ENCODE measurements at places on chromosomes 1 and 21.

DNA sequence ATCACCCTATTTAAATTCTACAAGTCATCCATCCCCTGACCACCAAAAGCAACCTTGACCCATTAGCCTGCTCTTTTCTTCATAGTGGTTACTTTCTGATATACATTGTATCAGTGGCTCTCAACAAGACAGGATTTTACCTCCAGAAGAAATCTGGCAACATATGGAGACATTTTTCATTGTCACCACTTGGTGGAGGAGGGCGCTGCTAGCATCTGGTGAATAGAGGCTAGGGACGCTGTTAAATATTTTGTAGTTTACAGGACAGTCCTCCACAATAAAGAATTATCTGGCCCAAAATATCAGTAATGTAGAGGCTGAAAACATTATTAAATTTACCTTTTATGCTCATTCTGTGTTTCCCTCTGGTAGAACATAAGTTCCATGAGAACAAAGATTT lies 6.1 kb downstream of the HSPA13 start:
- DNase-seq = peak; percentile 48

- DNase-seq = no peak
Measured at GRCh38 chr1:1259951-1260600, 13.6 kb upstream of the C1QTNF12 start.

DNA sequence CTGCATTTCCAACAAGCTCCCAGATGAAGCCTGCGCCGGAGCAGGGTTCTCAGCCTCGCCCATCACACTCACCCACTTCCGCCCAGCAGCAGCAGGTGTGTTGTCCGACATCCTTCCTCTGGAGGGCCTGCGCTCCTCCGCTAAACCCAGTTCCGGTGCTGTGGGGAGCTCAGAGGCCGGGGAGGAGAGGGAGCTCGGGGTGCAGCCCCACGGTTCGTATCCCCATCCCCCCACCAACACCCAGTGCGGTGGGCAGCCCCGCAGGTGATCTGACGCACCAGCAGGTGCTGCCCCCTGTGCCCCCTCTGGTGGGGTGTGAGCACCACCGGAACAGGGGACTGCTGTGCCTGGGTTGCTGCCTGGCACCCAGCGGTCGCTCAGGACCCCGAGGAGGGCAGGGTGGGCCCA lies 3.4 kb upstream of the PEX10 start:
- no peak for DNase-seq

DNA sequence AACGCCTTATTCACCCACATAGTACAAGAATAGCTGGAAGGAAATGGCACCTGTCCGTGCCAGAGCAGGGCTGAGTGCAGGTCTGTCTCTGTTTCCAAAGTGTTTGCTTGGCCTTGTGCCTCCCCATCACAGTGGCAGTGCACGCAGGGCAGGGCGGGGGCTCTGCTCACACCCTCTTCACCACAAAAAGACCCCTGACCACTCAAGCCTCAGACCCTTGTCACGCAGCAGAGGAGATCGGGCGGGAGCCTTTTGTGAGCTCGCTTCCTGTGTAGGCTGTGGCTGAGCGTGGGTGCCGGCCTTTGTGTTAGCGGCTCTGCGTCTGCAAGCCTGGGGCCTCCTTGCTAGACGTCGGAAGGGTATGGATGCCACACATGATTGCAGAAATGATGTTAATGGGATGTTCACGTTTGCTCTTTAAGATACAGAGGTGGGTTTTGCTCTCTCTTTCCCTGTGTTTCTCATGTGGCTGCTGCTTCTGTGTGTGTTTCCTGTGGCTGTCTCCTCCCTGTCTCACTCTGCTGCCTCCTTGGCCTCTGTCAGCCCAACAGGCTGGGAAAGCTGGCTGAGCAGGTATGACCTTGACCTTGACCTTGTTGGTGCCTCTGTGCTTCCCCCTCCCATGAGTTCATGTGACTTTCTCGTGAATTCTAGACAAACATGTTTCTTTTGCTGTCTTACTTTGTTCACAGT lies 45.4 kb downstream of the S100B start:
- DNase-seq = no peak

- DNase-seq = no peak
Measured at GRCh38 chr1:184161071-184161698, 109.7 kb downstream of the TSEN15 start.

GRCh38 chr1:64663668-64664067 lies 81.2 kb upstream of the RAVER2 start:
- peak; percentile 67 for DNase-seq

GRCh38 chr1:66729119-66729518 lies 23.1 kb upstream of the DYNLT5 start:
- DNase-seq = no peak
